ENCODE measurements at places on chromosomes 3 and 15. TPM values are rescaled to one million over a fixed set of nuclear protein-coding genes. Genes with fewer than 3 reads are reported as not detected.

Gene PEX11A
- 3.7 TPM for polyA plus RNA-seq

Gene PPP2R3A
- 0.14 TPM for polyA plus RNA-seq

Gene A4GNT
- polyA plus RNA-seq: not detected

Gene ISL2
- not detected for polyA plus RNA-seq

Gene DCLK3
- not detected for polyA plus RNA-seq

Gene CHDH
- 0.45 TPM for polyA plus RNA-seq

DNA sequence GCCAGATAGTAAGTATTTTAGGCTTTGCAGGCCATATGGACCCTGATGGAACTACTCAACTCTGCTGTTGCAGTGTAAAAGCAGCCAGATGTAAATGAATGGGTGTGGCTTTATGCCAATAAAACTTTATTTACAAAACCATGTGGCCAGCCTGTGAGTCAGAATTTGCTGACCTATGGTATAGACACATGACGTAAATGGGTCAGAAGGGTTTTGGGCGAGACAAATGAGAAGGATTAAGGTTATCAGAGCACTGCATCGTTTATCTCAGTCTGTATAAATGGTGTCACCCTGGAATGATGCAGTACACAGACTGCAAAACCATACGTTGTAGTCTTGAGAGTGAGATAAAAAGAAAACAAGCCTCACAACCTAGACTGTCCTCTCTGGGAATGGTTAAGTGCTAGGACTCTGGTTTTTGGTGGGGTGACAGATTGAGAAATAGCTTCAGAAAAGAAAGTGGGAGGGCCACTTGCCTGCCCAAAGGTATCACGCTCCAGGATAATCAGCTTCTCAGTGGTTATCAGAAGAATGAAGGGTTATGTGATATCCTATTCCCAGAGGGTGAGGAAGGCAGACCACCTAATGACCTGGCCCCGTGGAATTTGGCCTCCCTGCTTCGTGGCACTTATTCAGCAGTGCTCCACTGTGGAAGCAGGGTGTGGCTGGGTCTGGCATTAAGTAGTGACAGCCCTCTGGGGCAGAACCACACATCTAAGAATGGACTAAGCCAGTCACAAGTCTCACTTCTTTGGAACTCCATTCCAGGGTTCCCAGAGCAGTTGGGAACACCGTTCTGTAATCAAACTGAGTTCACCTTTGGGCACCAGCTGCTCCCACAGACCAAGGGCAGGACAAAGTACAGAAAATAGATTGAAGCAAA is 46.1 kb downstream of the ABHD5 start:
- DNase-seq: no peak

GRCh38 chr3:192042116-192042515 is 581.2 kb downstream of the PYDC2 start:
- no peak for DNase-seq

DNA sequence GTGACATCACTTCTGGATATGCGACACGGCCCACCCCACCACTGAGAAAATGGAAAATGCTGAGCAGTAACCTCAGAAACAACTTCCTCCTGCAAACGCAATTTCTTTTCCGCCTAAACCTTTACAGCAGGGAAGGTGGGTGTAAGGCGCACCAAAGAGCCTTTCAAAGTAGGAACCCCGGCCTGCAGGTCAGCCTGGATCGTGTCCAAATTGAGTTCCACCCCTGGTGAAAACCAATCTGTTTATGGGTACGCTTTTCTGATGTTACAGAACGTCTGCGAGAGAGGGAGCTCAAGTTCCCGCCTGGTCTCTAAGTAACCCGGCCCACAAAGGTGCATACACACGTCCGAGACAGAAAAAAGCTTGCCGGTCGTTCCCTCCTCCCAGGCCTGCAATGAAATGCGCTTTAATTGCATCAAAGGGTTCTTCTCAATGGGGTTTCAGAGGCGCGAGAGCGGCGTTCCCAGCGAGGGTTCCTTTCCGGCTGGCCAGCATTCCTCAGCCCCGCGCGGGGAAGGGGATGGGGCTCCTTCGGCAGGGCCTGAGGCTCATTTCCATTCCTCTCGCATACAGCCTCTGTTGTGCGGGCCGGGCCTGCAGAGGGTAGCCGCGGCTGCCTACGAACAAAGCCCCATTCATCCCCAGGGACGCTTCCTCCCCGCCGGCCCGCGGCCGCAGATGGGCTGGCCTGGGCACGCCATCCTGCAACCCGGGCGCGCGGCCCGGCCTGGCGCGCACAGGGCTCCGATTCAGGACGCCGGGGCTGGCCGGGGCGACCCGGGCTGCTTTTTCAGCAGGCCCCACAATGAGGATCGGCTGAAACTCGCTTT is 138.1 kb downstream of the TMCO5A start:
- DNase-seq: no peak

DNA sequence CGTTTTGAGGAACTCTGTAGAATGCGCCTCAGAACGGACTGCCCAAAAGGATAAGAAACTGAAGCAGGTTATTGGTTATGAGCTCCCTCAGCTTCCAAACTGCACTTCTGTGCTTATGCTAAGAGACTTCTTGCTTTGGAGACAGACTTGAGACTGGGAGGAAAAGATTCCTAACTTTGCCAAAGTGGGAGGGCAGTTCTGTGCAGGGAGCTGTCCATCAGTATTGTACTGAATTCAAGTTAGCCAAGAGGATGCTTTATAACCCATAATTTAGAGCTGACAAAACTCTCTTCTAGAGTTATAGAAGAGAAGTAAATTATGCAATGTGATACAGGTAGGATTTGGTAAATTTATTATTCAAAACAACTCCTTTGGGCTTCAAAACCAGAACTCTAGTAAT is 519.8 kb upstream of the GBE1 start:
- no peak for DNase-seq

DNA sequence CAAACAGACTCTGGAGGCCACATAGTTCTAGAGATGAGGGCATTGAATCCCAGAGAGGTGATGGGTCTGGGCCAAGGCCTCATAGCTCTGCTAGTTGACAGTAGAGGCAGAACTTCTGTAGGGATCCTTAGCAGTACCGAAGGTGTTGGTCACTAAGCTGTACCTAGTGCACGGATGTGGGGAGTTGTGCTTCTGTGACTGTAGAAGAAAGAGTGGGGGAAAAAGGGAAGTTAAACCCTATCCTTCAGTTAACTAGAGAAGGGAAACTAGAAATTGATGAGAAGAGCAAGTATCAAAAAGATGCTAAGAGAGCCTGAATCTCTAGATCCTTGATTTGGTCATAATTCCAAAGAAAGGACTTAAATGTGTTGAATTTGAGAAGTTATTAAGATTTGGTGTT is 186.7 kb downstream of the NFKBIZ start:
- no peak for DNase-seq

DNA sequence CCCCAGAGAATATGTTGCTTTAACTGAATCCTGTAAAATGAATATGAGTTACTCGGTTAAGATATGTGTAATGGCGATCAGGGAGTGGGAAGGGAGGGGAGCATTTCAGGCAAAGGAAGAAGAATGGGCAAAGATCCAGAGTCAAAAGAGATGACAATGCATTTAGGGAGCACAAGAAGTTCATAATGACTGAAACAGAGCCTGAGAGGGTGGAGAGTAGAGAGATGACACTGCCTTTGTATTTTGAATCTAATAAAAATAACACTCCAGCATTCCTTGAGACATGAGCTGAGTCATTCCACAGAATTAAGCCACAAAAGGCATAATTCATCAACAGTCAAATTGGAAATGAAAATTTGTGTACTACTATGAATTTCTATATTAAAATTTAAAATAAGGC is 105.3 kb upstream of the PEX5L start:
- DNase-seq: no peak

DNA sequence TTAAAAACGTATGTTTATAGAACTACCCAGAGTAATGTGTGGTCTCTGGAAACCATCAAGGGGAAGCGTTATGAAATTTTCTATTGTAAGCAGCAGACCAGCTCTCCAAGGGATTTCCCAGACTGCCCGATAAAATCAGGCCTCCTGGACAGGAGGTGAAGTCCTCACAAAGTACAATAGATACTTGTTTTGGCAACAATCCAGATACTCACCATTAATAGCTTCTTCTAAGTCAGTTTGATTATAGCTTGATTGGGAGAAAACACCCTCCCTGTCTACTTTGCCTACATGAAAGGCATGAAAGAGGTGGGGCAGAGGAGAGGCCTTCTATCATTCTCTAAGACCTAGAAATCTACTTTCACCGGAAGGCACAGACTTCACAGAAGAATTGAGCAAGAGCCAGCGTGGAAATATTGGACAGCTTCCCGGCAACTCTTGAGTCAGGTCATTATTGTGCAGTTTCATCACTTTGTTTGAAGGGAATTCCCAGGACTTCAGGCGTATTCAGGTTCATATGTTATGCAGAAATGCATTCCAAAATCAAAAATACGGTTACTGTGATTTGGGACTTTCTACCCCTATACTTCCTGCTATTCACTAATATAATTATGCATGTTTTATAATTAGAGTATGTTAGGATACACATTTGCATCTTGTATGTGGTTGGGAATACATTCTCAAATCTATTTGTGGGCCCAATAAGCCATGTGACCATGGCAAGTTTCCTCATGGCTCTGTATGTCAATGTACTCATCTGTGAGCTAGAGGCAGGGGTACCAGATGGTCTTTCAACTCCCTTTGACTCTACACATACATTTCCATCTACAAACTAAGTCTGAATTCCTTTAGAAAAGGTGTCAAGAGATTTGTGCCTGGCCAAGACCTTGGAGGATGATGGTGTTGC is 103.5 kb downstream of the CD47 start:
- DNase-seq: no peak

DNA sequence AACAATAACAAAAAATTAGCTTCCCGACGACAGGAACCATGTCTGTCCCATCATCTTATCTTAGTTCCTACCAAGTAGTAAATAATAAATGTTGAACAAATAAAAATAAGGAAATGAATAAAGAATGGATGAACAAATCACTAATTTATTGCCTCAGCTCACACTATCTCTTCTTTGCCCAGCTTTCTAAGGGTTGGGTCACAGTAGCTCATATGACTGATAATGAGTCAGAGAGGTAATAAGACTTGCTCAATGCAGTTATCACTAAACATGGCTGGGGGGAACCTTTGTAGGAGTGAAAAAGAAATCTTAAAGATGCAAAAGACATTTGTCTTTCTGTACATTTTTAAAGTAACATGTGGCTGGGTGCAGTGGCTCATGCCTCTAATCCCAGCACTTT is 182.2 kb downstream of the WDR76 start:
- DNase-seq: no peak

DNA sequence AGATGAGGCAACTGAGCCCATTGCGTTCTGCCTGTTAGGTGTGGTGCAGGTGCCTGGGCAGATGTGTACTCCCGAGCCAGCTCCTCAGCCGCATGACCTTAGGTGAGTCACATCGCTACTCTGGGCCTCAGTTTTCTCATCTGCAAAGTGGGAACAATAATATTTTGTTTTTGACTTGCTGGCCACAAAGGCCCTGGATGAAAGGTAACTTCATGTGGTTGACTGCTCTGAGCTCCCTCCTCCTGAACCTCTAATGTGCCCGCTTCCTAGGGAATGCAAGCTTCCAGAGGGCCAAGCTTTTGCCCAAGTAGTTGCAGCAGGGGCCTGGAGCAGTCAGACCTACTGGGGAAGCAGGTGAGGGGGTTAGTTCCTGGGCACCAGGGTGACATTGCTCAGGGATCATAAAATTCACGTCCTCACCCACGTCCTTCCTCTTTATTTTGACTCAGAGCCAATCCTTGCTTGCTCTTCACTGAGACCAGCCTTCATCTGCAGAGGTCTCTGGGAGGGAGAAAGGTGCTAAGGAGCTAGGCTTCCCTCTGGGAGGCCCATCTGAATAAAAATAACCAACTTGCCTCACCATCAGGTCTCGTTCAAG is 149.0 kb upstream of the TLE3 start:
- DNase-seq: no peak

DNA sequence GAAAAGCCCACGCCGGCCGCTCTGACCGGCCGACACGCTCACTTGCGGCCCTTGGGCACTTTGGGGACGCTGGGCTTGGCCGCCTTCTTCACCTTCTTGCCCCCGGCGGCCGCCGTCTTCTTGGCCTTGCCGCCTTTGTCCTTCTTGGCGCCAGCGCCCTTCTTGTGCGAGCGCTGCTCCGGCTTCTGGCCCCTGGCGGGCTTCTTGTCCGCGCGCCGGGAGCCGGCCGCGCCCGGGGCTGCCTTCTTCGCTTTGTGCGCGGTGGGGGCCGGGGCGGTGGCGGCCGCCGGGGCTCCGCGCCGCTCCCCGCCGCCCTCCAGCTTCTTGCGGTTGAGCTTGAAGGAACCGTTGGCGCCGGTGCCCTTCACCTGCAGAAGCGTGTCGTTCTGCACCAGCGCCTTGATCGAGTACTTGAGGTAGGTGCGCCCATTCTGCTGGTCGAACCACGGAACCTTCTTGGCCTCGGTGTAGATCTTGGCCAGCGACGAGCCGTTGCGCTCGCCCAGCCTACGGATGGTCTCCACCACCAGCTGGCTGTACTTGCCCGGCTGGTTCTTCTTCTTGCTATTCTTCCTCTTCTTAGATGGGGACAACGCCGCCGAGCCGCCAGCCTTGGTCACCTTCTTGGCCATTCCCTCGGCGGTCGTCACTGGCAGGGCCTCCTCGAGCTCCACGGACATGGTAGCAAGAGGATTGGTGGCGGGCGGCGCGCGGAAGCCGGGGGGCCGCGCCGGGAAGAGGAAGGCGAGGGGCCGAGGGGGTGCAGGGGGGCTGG is 36.7 kb downstream of the HMCES start:
- peak; percentile 62 for DNase-seq

- no peak for DNase-seq
These were observed 115.1 kb downstream of the LIPC start for GRCh38 chr15:58546635-58547627.

DNA sequence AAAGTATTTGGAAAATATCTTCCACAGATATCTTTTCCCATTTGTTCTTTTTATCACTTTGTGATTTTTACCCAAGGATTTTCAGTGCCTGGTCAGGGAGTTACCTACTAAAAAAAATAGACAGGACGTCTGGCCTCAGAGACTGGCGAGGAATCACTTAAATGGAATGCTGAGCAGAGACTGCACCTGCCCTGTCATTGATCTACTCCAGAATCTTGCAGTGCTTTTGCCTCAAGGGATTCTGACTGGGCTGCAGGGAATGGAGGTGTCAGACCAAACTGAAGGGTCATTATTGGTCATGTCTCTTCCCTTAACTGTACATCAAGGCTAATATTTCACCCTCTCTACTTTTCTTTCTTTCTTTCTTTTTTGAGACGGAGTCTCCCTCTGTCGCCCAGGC is 12.1 kb upstream of the RYR3 start:
- DNase-seq: no peak

GRCh38 chr3:29978036-29978435 is 628.4 kb upstream of the TGFBR2 start:
- no peak for DNase-seq

- peak; percentile 86 for DNase-seq
These were observed at the start of gene UQCRC1 for GRCh38 chr3:48609088-48610005. Gene UQCRC1 (minus strand): TSS chr3:48609646. CDS start chr3:48609620, 26 bp downstream.

GRCh38 chr3:184789314-184789998 is 22.5 kb upstream of the VPS8 start:
- DNase-seq: no peak

Data from CD4-positive, CD25-positive, alpha-beta regulatory T cell (primary cell).